ENCODE measurements at places on chromosomes 3 and 15.

- DNase-seq: no peak
These were observed 56.0 kb downstream of the LRTM1 start for GRCh38 chr3:54871867-54872266.

- DNase-seq: no peak
These were observed 1051.8 kb upstream of the CFAP20DC start for GRCh38 chr3:60101621-60102020.

- no peak for DNase-seq
These were observed 3.8 kb downstream of the MKRN2 start for GRCh38 chr3:12560505-12561190.

DNA sequence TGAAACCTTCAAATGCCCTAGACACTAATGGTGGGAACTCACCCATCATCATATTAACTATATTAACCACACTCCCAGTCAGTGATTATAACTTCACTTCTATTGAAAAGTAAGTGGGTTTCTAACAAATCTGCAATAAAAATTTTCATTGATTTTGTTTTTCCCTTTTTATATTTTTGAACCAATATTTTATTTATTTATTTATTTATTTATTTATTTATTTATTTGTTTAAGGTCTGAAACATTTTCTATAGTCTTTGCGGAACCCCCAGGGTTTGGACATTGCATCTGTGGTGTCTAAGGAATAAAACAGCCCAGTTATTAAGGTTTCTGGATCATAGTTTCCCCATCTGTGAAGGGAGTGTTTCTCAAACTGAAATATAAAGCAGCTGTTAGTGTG is 16.2 kb upstream of the PLCL2 start:
- DNase-seq: no peak
